Left renal pelvis (tissue), 4 donors: ENCODE measurements at places on chromosomes 13 and 19.

GRCh38 chr19:3198901-3199700 lies 13.4 kb downstream of the NCLN start:
- no peak for DNase-seq

DNA sequence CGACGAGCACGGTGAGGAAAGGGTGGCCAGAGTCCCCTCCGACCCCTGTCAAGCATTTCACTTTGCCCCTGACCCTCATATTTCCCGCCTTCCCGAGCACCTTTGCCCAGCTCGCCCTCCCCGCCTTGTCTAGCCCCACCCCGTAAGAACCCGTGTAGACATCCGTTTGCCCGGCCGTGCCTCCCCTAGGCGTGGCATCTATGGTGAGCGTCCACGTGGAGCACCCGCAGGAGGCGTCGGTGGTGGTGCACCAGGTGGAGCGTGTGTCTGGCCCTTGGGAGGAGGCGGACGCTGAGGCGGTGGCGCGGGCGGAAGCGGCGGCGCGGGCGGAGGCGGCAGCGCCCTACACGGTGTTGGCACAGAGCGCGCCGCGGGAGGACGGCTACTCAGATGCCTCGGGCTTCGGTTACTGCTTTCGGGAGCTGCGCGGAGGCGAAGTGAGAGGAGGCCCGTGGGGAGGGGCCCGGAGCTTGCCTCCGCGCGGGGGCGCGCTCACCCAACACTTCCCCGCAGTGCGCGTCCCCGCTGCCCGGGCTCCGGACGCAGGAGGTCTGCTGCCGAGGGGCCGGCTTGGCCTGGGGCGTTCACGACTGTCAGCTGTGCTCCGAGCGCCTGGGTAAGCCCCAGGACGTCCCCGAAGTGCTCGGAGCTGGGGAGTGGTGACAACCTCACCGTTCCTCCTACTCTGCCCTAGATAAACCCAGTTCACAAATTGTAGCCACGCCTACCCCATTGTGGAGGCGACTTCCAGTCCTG lies 4.2 kb downstream of the LTBP4 start:
- DNase-seq, result no peak

DNA sequence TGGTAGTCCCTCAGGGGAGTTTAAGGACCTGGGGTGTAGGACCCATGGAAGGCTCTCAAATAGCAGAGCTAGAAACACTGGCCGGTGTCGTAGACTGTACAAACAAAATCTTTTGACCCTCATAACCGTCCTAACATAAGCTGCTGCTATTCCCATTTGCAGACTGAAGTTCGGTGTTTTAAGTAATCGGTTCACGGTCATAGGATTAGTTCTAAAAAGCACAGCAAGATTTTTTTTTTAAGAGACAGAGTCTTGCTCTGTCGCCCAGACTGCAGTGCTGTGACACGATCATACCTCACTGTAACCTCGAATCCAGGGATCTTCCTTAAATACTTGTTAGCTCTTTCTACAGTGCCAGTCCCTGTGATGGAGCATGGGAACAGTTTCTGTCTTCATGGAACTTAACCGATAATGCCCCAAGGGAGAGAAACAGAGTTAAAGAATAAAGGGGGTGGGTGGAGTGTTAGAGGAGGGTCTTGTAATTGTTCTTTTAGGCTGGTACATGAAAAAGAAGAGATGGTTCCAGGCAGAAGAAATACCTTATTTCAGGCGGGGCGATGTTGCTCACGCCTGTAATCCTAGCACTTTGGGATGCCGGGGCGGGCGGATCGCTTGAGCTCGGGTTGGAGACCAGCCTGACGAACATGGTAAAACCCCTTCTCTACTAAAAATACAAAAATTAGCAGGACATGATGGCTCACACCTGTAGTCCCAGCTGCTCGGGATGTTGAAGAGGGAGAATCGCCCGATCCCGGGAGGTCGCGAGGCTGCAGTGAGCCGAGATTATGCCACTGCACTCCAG lies 475 bp upstream of the ZC3H4 start:
- DNase-seq, result no peak

DNA sequence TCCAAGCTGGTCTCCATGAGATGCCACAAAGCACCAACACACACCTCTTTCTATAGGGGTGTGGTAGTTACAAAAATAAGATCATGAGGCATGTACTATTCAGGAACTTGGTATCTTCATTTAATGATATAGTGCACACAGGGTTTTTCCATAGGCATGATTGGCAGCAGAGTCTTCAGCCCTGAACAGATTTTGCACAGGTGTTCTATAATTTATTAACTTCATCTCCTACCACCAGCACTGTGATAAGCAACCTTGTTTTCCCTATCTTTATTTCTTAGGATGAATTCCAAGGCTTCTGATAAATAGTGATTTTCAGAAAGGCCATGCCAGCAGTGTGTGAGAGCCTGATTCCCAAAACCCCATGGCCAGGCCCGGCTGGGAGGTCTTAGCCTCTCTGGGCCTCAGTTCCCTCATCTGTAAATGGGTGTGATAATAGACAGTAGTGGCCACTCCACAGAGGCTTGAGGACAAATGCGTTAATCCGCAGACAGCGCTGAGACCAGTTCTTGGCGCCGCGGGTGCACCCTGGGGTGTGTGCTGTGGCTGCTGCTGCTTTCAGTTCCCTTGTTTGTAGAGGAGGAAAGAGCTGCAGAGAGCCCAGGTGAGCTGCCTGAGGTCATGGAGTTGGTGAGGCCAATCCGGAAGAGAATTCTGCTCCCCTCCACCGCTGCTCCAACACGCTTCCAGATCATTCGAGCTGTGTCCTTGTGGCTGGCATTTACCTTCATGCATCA lies 33.1 kb downstream of the DHRS12 start:
- no peak for DNase-seq

- DNase-seq, result no peak
Measured at GRCh38 chr13:52067237-52067636, 42.7 kb downstream of the UTP14C start.

- DNase-seq, result no peak
Measured at GRCh38 chr19:50629801-50630200, 9.9 kb downstream of the SYT3 start.

GRCh38 chr19:43478323-43478722 lies 12.9 kb upstream of the LYPD3 start:
- DNase-seq, result no peak

GRCh38 chr19:29878973-29879654 lies 62.9 kb upstream of the URI1 start:
- no peak for DNase-seq

- DNase-seq, result no peak
Measured at GRCh38 chr13:84946192-84946591, 853.0 kb downstream of the SLITRK6 start.

GRCh38 chr19:10321417-10321797 lies 5.6 kb upstream of the FDX2 start:
- DNase-seq, result no peak

DNA sequence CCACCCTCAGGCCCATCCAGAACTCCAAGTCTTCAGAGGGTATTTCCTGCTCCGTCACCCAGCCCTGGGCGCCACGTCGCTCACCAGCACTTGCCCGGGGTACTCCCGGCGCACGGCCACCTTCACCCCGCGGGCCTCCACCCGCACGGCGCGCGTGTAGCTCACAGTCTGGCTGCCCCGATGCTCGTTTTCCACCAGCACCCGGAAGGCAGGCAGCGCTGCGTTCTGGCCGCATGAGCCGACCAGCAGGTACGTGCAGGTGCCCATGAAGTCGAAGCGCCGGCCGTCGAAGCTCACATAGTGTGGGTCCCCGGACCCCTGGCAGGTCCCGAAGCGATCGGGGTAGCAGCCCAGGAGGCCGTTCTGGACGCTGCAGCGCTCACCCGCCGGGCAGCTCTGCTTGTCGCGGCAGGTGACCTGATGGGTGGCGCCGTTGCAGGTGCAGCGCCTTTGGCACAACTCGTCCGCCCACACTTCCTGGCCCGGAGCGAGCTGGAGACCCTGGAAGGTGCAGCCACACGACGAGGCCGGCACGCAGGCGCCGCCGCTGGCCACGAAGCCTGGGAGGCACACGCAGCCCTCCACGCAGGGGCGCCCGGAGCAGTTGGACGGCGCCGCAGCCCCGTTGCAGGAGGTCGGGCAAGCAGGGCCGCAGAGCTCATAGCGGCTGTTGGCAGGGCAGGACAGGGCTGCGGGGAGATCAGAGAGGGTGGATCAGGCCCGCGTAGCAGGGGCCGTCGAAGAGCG lies 19.2 kb downstream of the FCGBP start:
- no peak for DNase-seq

DNA sequence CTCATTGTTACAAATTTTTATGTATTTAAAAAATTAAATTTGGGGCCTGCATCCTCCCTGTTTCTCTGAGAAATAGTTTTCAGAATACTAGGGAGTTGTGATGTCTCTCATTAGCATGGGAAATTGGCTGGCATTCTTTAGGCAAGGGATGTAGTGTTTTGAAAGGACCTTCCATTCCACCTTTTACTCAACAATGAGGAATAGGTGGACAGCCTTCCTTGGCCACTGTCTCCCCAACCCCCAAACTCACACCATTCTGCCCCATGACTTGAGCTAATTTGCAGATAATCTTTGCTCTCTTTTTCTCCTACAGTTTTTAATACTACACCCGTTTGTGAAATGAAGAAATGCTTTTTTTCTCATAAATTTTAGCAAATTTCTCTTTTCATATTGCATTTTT lies 244.6 kb upstream of the SPRY2 start:
- no peak for DNase-seq

DNA sequence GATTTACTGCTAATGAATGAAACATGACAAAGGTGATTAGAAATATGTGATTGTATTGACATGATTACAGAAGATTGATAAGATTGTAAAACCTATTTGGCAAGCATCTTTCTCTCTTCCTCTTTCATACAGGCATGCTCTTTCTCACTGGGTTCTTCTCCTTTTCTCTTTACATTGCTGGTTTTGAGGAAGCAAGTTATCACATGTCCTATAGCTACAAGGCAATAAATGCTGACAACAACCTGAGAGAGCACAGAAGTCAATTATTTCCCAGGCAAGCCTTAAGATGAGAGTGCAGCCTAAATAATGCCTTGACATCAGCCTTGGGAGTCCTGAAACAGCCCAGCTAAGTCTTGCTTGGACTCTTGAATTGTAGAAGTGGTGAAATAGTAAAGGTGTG lies 875.0 kb downstream of the SLITRK1 start:
- DNase-seq, result no peak

DNA sequence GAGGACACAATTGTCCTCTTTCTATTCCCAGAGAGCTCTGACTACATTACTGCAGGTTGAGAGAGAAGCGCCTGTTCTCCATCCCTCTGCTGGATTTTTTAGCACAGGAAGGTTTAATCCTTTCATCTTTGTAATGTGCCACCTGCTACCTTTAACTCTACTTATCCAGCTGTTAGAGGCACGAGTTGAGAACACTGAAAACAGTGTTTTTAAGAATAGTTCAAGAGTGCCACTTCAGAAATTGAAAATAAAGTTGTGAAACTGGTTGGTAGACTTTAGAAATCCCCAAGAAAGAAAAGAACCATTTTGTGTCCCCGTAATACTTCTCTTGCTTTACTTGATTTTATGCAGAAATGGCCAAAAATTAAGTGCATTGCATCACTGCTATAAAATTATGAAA lies 20.6 kb downstream of the FREM2 start:
- no peak for DNase-seq

GRCh38 chr19:56132316-56132822 lies 8.7 kb upstream of the ZNF444 start:
- DNase-seq, result no peak

- DNase-seq, result no peak
Measured at GRCh38 chr13:73571376-73571775, 512.6 kb downstream of the KLF5 start.

DNA sequence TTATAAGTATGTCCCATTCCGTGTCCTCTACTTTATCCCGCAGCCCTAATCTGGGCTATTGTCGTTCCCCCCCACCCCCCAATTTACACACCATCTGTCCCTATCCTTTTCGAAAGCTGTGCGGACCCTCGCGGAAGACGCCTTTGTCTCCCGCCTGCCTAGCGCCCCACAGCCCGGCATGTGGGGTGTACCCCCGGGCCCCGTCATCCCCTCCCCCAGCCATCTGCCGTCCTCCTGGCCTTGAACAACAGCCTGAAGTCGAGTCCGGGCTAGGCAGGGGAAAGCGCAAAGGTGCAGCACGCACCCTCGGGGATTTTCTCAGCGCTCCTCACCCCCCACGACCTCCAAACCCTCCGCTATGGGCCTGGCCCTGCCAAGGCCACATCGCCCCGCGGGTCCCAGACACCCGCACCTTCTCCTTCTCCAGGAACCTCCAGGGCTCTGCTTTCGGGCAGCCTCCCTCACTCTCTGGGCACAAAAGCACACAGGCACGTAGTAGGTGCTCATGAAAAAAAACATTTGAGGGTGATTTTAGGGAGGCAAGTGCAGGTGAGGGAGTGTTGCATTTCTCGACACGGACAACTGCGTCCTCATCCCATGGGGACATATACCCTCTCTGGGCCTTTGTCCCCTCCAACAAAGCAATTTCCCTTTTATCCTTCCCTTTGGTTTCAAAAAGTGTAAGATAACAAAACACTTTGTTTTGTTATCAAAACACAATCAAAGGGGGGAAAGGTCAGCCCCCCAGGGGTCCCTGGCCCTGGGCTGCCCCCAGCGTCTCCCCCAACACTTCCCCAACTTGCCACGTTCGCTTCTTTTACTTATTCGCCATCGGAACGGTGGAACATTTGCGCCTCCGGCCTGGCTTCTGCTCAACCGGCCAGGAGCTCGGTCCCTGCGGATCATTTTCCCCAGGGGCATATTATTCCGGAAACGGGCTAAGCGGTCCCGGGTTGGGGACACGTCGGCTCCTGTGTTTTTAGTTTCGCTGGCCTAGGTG lies 16.4 kb downstream of the CCDC124 start:
- DNase-seq, result no peak

DNA sequence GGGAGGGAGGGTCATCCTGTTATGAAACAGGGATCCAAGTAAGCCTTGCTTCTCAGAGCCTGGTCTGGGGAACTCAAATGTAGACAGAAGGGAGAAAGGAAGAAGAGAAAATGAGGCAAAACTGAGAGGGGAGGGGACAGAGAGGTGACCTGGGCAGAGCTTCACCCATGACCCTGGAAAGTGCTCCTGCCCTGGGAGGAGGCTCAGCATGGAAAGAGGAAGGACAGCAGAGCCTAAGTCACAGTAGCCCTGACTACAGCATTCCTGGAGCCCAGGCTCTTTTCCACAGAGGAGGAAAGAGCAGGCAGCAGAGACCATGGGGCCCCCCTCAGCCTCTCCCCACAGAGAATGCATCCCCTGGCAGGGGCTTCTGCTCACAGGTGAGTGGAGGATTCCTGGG lies at the start of gene CEACAM3:
Gene CEACAM3, plus strand, starts transcription at position 226 of the 400 bp plus-strand sequence. Its CDS starts 91 bp downstream, at position 317.
- no peak for DNase-seq

- DNase-seq, result no peak
Measured at GRCh38 chr19:804419-805165, 7.3 kb downstream of the PTBP1 start.

GRCh38 chr13:99642841-99643240 lies 141.6 kb downstream of the TM9SF2 start:
- DNase-seq, result no peak

DNA sequence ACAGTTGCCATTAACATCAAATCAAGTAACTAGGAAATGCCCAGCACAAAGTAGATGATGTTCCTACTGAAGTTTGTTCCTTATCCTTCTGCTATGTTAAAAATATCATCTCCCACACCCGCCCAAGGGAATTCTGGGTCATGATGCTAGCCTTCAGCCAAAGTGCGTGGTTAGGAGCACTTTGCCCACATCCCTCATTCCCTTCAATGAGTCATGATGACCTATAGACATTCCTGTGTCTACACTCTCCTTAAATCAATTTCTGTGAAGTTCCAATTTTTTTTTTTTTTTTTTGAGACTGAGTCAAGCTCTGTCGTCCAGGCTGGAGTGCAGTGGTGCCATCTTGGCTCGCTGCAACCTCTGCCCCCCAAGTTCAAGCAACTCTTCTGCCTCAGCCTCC lies 17.0 kb downstream of the RXFP2 start:
- no peak for DNase-seq

GRCh38 chr19:55300886-55301458 lies 17.2 kb downstream of the BRSK1 start:
- DNase-seq, result no peak
